ENCODE measurements at places on chromosomes 11 and 22. TPM values are rescaled to one million over a fixed set of nuclear protein-coding genes. Genes with fewer than 3 reads are reported as not detected.

LRRC10B gene
- not detected for total RNA-seq

TMPRSS13 gene
- total RNA-seq: 1.1 TPM

PHF21B gene
- 12.4 TPM for total RNA-seq

P2RX3 gene
- not detected for total RNA-seq

ZNHIT2 gene
- total RNA-seq: 10.7 TPM

KDM4D gene
- 1.6 TPM for total RNA-seq

GNAZ gene
- total RNA-seq: 38.5 TPM

SLC22A25 gene
- not detected for total RNA-seq

SH3BP1 gene
- total RNA-seq: 44.4 TPM

RTN4RL2 gene
- total RNA-seq: 2.3 TPM

CASP5 gene
- total RNA-seq: not detected

IFITM10 gene
- 1.2 TPM for total RNA-seq

MRGPRX1 gene
- total RNA-seq: not detected

CDHR5 gene
- not detected for total RNA-seq

YPEL1 gene
- 18.2 TPM for total RNA-seq

GTPBP1 gene
- 95.0 TPM for total RNA-seq

CDC42EP2 gene
- 1.7 TPM for total RNA-seq

GAL gene
- total RNA-seq: not detected

TRIM44 gene
- total RNA-seq: 30.0 TPM

MS4A3 gene
- not detected for total RNA-seq

TBX10 gene
- total RNA-seq: 5.7 TPM

DBX1 gene
- not detected for total RNA-seq

KCNJ1 gene
- not detected for total RNA-seq

HBE1 gene
- total RNA-seq: not detected

SLC22A9 gene
- total RNA-seq: not detected

CD3G gene
- total RNA-seq: not detected

CHADL gene
- total RNA-seq: not detected

CHST1 gene
- total RNA-seq: not detected

TMPRSS4 gene
- not detected for total RNA-seq

CSKMT gene
- total RNA-seq: 52.6 TPM

SCGB1D2 gene
- total RNA-seq: not detected

HEPACAM gene
- not detected for total RNA-seq

MMP27 gene
- not detected for total RNA-seq

LMO2 gene
- total RNA-seq: 2.0 TPM

CHRNA10 gene
- 3.3 TPM for total RNA-seq

FOLR1 gene
- not detected for total RNA-seq

TRIM34 gene
- total RNA-seq: 13.1 TPM

SERPIND1 gene
- not detected for total RNA-seq

SWAP70 gene
- total RNA-seq: 110 TPM

OR51L1 gene
- not detected for total RNA-seq

OR52H1 gene
- total RNA-seq: not detected

CD3E gene
- 2.0 TPM for total RNA-seq

OSM gene
- total RNA-seq: 0.79 TPM

MRGPRF gene
- total RNA-seq: not detected

GGT5 gene
- not detected for total RNA-seq

PRG3 gene
- total RNA-seq: not detected

TRPM5 gene
- not detected for total RNA-seq

KRTAP5-8 gene
- total RNA-seq: not detected

ARRB1 gene
- total RNA-seq: not detected

CD3D gene
- not detected for total RNA-seq

PAX6 gene
- total RNA-seq: not detected
